ENCODE measurements at places on chromosomes 3 and 15.

DNA sequence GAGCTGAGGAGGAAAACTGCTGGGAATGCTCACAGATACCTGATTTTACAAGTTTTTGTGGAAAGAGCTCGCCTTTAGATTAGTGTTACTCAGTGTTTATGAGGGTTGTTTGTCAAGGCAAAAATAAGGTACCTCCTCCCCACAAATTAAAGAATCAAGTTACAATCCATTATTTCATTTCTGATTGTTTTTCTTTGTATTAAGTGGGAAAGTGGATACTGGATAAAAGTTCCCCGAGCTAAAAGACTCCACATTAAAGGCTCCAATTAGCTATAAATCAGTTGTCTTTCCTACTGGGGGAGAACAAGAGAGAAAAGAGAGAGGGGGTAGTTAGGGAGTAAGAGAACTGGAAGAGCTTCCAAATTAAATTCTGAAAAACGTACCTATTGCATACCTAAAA, 1.9 kb downstream of the ALDH1A2 start:
- no peaks in the 10 kb centered on the region for H3K36me3 ChIP-seq
- H3K4me3 ChIP-seq = no peak overlapping the region
- H3K27me3 ChIP-seq = no peaks in the 10 kb centered on the region
- H3K4me1 ChIP-seq = no peaks in the 10 kb centered on the region
- no peak for DNase-seq

DNA sequence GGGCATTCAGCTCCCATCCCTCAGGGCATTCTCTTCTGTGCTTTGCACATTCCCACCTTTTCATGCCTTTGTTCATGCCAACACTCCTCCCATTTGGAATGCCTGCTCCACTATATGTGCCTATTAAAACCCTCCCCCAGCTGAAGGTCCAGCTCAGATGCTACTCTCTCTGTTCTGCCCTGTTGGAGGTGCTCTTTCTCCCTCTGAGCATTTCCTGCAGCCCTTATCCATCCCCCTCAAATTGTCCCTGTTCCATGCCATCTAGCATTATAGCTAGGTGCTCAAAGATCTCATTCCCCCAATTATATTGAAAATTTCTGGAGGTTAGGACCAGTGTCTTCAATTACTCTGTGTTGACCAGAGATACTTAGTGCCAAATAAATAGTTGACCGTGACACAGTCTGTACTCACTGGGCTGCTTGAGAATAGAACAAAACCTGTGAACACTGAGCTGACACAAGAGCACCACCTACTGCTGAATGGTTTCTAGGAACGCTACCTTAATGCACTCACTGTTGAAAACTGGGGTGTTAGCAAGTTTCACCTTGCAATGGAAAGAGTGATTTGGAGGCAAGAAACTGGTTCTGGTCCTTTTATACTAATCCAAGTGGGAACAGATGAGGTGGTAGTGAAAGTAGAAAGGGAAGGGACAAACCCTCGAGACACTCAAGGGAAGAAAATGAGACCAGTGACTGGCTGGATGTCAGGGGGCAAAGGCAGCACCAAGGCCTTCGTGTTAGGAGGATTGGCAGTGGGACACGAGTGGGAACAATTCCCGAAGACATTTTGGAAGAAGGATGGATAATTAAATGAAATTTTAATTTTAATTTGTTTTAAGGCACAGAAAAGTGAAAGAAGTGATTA, 289.8 kb upstream of the ROPN1 start:
- H3K27ac ChIP-seq = no peak overlapping the region
- DNase-seq = no peak
- H3K4me1 ChIP-seq = peaks cover 14% of the 10 kb centered on the region

DNA sequence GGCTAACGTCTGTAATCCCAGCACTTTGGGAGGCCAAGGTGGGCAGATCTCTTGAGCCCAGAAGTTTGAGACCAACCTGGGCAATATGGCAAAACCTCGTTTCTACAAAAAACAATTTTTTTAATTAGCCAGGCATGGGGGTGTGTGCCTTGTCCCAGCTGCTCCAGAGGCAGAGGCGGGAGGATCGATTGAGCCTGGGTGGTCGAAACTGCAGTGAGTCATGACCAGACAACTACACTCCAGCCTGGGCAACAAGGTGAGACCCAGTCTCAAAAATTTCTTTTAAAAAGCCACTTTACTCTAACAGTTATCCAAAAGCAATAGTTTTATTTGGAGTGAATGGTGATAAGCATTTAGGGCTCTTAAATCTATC, 12.5 kb downstream of the TRIM59 start:
- no peak overlapping the region for H3K27ac ChIP-seq
- peak; percentile 24 for DNase-seq
- peaks cover 59% of the 10 kb centered on the region for H3K36me3 ChIP-seq
- H3K27me3 ChIP-seq = no peaks in the 10 kb centered on the region
- no peaks in the 10 kb centered on the region for H3K4me1 ChIP-seq
- no peak overlapping the region for H3K4me3 ChIP-seq

DNA sequence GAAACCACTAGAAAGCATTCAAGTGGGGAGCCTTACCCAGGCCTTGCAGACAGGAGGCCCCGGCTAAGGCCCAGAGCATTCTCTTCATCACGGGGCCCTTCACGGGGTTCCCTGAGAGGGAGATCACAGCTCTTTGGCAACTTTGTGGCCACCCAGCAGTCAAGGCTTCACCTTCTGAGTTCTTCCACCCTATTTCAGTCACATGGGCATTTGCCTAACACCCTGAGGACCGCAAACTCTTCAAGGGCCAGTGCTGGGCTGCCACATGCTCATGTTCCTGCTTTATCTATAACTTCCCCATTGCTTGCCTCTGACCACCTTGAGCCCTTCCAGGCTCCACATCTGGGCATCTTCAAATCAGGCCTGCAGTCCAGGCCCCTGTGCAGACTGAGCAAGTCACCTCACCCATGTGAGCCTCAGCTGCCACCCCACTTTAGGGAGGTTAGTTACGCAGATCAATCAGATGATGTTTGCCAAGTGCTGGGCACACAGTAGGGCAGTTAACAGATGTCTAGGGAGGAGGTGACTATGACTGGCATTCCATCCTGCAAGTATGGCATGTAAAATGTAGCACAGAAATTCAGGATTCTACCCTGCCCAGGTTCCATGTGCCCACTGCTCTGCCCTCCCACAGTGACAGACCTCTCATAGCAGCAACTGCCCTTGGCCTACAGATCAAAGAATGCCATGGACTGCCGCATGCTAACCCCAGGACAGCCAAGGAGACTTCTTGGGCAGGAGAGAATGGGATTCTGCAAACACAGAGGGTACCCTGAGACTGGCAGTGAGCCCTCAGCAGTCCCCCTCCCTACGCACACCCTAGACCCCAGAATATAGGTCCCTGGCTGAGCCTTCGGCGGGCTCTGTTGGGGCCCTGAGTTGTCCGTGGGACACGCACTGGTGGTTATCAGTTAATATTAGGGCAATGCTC, 37.6 kb upstream of the ZNF710 start:
- H3K4me1 ChIP-seq = no peaks in the 10 kb centered on the region
- DNase-seq = no peak
- no peaks in the 10 kb centered on the region for H3K36me3 ChIP-seq
- H3K4me3 ChIP-seq = no peak overlapping the region

- no peaks in the 10 kb centered on the region for H3K36me3 ChIP-seq
- DNase-seq = peak; percentile 49
- H3K4me3 ChIP-seq = peak overlapping the region; percentile 30
- peaks cover 10% of the 10 kb centered on the region for H3K4me1 ChIP-seq
- H3K27me3 ChIP-seq = 0 out of 2 replicates have a peak, but pooled peaks cover 3% of the 10 kb centered on the region
- no peak overlapping the region for H3K27ac ChIP-seq
These were observed 33.1 kb downstream of the RASGRP1 start for GRCh38 chr15:38531509-38531908.

DNA sequence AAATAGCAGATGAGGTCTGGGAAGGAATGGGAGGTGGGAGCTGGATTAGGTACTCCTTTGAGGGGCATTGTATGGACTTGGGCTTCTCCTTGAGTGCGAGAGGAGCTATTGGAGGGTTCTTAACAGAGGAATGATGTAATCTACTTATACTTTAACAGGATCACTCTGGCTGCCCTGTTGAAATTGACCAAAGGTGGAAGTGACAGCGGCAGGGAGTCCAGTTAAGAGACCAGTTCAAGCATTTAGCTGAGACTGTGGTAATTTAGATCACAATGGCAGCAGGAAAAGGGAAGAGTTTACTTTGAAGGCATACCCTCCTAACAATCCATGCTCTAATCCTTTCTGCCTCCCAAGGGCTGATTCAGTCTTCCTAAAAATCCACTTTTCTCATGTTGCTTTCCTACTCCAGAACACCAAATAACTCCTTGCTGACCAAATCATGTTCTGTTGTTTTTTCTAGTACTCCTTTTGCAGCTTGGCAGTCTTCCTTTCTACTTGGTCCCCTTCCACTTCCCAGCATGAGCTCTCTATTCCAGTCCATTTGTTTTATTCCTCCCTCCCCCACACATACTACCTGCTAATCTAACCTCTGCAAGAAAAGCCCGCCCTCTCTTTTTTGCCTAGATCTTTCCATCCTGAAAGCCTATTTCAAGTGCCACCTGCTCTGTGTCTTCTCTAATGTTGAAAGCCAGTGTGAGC, 139.4 kb downstream of the NECTIN3 start:
- H3K4me3 ChIP-seq = no peak overlapping the region
- no peak for DNase-seq
- H3K36me3 ChIP-seq = no peaks in the 10 kb centered on the region
- no peaks in the 10 kb centered on the region for H3K27me3 ChIP-seq
- no peaks in the 10 kb centered on the region for H3K4me1 ChIP-seq

DNA sequence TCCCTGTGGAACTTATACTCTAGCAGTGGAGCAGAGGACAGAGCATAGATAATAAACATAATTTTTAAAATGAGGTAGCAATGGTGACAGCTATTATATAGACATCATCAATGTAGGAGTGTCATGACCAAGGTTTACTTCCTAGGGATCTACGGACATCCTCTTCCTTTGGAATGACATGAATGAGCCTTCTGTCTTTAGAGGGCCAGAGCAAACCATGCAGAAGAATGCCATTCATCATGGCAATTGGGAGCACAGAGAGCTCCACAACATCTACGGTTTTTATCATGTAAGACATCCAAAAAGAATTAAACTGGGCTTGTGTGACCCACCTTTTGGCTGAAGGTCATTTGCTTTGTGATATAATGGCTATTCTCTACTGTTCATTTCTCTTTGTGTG, 30.1 kb upstream of the CAPN3 start:
- H3K36me3 ChIP-seq = no peaks in the 10 kb centered on the region
- H3K4me3 ChIP-seq = no peak overlapping the region
- peaks cover 5% of the 10 kb centered on the region for H3K4me1 ChIP-seq
- no peak overlapping the region for H3K27ac ChIP-seq
- no peaks in the 10 kb centered on the region for H3K27me3 ChIP-seq

- H3K4me3 ChIP-seq = no peak overlapping the region
- no peaks in the 10 kb centered on the region for H3K27me3 ChIP-seq
- no peaks in the 10 kb centered on the region for H3K36me3 ChIP-seq
- H3K4me1 ChIP-seq = no peaks in the 10 kb centered on the region
- no peak overlapping the region for H3K27ac ChIP-seq
These were observed 99.6 kb upstream of the NANOGP8 start for GRCh38 chr15:35184646-35185045.

DNA sequence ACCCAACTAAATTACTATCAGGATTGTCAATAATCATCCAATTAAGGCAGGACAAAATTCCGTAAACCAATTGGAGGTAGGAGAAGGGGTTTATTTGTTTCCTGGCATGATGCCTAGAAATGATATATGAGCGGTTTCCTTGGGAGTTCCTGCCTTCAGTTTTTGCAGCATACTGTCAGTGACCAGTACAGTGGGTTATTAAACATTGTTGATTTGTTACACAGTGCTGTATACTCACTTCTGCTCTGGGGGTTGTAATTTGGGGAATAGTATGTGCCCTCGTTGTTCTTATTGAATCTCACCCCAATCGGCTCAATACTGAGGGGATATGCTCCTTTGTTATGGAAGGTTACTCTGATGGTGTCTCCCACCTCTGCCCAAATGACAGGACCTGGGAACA, 22.2 kb downstream of the CP start:
- no peaks in the 10 kb centered on the region for H3K36me3 ChIP-seq
- no peak overlapping the region for H3K4me3 ChIP-seq
- no peak overlapping the region for H3K27ac ChIP-seq
- H3K27me3 ChIP-seq = no peaks in the 10 kb centered on the region

GRCh38 chr3:160226026-160226907, 1.0 kb downstream of the C3orf80 start:
- peak overlapping the region; percentile 56 for H3K4me3 ChIP-seq
- H3K27ac ChIP-seq = no peak overlapping the region
- no peaks in the 10 kb centered on the region for H3K36me3 ChIP-seq
- no peaks in the 10 kb centered on the region for H3K27me3 ChIP-seq
- H3K4me1 ChIP-seq = peaks cover 5% of the 10 kb centered on the region

DNA sequence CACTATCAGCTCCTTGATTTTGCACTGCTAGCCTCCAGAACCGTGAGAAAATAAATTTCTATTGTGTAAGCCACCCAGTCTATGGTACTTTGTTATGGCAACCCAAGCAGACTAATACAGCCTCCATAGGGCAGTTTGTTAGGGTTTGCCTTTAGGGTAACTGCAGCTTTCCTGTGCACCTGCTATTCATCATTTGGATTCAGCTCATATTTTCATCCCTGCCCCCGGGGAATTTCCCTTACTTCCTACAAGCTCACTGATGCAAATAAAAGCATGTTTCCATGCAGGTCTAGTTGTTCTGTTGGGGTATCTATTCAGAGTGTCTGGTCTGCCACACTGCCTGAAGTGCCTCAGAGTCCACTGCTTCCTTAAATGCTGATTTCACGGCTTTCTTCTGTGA, 48.6 kb upstream of the ATOSA start:
- no peak overlapping the region for H3K4me3 ChIP-seq
- H3K36me3 ChIP-seq = no peaks in the 10 kb centered on the region
- H3K27ac ChIP-seq = no peak overlapping the region
- peak; percentile 19 for DNase-seq

- no peak overlapping the region for H3K27ac ChIP-seq
- DNase-seq = no peak
- no peaks in the 10 kb centered on the region for H3K4me1 ChIP-seq
- H3K27me3 ChIP-seq = no peaks in the 10 kb centered on the region
These were observed 43.5 kb downstream of the KY start for GRCh38 chr3:134607054-134608022.

DNA sequence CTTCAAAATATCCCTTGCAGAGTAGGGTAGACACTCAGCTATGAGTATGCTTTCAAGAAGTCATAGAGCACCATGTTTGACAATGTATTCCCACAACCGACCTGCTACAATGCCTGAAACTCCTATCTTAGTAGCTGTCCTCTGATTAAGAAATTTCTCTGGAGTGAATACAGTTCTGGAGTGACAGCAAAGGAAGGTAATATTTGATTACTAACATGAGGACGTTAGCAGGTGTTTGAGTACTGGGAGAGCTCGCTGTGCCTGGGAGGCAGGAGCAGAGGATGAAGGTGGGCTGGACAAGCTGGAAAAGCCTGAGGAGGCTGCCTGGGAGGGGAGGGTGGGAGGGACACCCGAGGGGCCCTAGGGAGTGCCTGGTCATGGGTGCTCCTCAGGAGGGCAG, 42.9 kb downstream of the PARP15 start:
- H3K4me3 ChIP-seq = no peak overlapping the region
- H3K4me1 ChIP-seq = peaks cover 7% of the 10 kb centered on the region
- DNase-seq = no peak
- H3K27ac ChIP-seq = no peak overlapping the region
- H3K36me3 ChIP-seq = no peaks in the 10 kb centered on the region

- peaks cover 23% of the 10 kb centered on the region for H3K4me1 ChIP-seq
- DNase-seq = no peak
- no peak overlapping the region for H3K4me3 ChIP-seq
- peaks cover 13% of the 10 kb centered on the region for H3K36me3 ChIP-seq
- no peaks in the 10 kb centered on the region for H3K27me3 ChIP-seq
- no peak overlapping the region for H3K27ac ChIP-seq
These were observed 22.4 kb downstream of the GYG1 start for GRCh38 chr3:149013726-149014125.

- H3K36me3 ChIP-seq = no peaks in the 10 kb centered on the region
- no peak overlapping the region for H3K4me3 ChIP-seq
These were observed 83.4 kb upstream of the STT3B start for GRCh38 chr3:31449318-31449717.
